NCI-H526 (cell line): ENCODE measurements at places on chromosomes 4 and X.
A peak's percentile ranks its signal among the peaks of the same experiment; 100 is the strongest.

GRCh38 chrX:11472879-11473278 lies 179.7 kb downstream of the AMELX start:
- no peak for DNase-seq

- peak; percentile 48 for DNase-seq
Measured at GRCh38 chr4:41256131-41256739, 493 bp upstream of the UCHL1 start.

DNA sequence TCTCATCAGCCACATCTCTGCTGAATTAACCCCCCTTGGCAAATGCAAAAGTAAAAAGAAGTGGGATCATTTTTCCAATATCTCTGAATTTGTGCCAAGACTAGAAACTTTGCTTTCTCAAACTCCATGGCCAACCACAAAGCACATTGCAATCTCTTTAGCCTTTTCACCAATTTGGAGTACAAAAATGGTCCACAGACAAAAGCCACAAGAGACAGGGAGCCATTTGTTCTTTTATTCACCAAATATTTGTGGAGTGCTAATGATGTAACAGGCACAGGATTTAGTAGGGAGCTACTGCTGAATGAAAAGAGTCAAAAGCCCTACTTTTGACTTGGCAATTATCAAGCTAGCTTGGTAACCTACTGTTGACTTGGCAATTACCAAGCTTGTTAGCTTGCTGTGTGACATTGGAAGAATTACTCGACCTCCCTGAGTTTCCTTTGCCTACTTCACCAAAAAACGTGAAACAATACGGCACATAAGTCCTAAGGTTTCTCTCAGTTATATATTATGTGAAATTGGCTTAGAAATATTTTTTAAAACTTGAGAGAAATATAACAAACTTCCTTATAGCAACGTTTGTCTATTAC lies 97.1 kb upstream of the KLF3 start:
- DNase-seq: no peak

GRCh38 chrX:44765556-44765955 lies 78.3 kb upstream of the DUSP21 start:
- no peak for DNase-seq

- DNase-seq: no peak
Measured at GRCh38 chrX:67574696-67575095, 30.9 kb downstream of the AR start.

DNA sequence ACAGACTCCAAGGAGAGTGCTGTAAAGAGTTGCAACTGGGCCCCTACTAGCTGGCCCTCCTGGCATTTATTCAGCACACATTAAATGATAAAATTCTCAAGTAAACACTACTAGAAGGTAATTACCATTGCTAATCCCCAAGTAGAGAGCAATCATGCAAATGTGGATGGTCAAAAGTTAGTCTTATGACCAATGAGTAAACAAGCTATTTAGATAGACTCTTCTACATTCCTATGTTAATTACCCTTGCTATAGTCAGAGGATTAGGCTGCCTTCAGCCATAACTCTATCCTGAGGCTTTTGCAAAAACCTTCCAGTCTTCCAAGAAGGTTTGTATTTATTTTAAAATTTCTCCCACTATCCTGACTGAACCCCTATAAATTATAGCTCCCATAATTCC lies 28.3 kb upstream of the HPGD start:
- DNase-seq: peak; percentile 73

DNA sequence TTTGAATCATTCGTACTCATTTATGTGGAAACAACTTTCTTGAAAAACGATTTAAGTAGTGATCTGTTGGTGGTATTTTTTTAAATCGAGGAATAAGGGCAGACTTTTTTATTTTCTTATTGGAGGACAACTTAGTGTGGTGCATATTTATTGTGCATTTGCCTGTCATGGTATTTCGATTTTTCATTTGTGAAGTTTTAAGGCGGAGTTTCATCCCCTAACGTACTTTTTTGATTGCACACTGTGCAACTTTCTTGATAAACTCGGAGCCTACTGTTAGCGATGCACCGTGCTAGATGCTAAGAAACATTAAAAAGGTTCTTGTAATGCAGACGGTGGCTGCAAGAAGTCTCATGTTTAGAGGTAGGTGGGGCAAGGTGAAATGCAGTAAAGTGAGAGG lies 1.4 kb downstream of the ZFX start:
- DNase-seq: no peak

- DNase-seq: no peak
Measured at GRCh38 chrX:30800901-30801300, 88.2 kb downstream of the TAB3 start.

DNA sequence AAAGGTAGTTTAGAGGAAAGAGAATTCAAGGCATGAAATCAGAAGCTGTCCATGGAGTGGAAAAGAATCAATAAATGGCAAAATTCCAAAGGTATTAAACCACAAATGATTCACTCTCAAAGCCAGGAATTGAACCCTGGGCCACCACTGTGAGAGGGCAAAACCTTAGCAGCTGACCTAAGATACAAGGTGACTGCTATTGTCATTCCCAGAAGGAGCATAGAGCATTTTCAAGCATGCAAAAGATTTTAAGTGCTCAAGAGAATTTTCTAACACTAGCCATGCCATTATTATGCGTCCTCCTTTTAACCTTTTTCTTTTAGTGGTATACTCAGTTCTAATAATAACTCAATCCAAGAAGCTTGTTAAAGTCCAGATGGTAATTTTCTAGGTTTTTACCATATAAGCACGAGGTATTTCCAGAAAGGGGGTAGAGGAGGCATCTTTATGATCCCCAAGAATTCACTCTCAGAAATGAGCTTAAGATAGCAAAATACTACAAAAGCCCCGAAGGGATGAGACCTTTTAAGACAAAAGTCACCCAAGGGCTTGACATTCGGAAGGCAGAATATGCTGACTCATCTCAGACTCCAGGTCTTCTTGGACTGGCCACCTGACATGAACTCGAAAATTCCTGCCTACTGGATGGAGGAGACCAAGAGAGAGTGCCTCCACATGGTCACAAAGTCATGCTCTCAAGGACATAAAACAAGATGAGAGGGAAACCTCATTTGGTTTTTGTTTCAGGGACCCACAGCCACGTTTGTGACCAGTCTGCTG lies 13.8 kb upstream of the PAGE5 start:
- no peak for DNase-seq

DNA sequence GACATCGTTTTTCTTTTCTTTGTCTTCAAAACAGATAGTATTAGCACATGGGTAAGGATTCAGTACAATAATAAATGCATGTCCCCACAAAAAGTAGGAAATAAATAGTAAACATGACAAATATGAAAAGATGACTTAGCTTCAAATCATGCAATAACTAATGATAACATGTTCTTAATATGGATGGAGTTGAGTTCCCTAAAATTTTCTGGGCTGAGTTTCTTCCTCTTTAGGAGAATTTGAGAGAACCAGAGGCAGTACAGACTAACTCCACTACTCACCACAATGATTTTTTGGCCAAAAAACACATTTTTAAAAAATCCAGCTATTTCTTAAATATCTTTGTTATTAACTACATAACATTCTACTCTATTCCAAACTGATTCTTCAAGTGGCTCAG lies 432.3 kb upstream of the HS3ST1 start:
- DNase-seq: no peak

DNA sequence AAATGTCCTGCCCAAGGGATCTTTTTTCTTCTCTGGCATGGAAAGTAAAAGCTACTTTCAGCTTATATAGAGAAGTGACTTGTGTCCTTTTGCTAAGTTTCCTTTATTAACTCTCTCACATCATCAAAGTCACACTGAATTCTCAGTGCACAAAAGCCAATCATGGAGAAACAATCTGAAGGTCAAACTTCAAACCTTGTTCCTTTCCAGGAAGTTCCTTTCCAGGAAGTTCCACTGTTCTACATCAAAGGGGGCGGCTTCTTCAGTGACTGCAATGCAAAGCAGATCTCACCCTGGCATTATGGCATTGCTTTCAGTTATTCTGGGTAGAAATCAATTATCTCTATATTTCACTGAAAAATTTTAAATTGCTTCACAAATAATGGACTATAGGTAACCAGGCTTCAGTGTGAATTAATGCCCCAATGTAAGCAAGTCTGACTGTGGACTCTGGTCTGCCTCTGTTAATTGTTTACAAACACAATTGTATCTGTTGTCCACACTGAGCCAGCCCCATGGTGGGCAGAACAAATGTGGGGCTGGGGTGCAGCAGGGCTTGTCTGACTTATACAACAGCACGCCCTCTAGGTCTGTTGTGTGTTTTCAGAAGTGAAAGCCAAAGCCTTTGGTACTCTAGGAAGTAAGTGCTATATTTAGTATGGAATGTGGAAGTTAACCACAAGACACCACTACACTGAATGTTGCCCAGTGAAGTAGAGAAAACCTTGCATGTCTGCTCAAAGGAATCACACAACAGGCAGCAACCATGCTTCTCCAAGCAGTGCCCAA lies 98.8 kb downstream of the CDS1 start:
- no peak for DNase-seq

- DNase-seq: no peak
Measured at GRCh38 chrX:150227873-150228410, 135.2 kb upstream of the MAMLD1 start.
